ENCODE measurements at places on chromosomes 4 and X.

DNA sequence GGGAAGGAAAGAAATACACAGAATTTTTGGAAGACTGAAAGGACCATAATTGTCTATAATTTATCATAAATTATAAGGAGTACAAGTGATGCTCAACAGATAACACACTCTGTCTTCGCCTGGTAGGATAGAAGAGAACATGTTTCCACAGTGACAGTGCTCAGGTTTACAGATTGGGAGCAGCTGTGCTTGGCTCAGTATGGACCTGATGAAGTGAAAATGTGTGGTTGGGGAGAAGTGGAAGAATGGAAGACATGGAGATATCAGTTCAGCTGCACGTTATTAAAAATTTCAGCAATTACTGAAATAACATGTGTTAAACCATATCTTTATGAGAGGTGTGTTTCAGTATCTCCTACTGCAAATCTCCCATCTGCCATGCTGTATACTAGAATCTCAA, 90.6 kb downstream of the TLL1 start:
- DNase-seq, result no peak

GRCh38 chr4:64174247-64174882, 234.9 kb downstream of the TECRL start:
- no peak for DNase-seq

DNA sequence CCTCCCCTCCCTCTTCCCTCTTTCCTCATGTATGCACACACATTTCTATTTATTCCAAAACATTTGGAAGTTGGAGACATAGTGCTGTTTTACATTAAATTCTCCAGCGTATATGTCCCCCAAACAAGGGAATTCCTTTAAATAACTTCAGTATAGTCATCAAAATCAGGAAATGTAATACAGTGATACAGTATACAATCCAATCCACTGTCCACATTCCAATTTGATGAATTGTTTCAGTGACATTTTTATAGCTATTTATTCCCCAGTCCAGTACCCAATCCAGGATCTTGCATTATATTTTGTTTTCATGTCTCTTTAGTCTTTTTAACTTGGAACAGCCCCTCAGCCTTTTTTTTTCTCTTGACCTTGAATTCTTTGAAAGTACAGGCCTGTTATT, 233.0 kb downstream of the DKK2 start:
- DNase-seq, result no peak

DNA sequence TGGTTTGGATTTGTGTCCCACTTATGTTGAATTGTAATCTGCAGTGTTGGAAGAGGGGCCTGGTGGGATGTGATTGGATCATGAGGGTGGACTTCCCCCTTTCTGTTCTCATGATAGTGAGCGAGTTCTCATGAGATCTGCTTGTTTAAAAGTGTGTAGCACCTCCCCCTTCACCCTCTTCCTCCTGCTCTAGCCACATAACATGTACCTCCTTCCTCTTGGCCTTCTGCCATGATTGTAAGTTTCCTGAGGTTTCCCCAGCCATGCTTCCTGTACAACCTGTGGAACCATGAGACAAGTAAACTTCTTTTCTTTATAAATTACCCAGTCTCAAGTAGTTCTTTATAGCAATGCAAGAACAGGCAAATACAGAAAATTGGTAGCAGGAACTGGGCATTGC, 138.7 kb downstream of the INPP4B start:
- DNase-seq, result no peak

GRCh38 chr4:66544281-66544680, 874.0 kb upstream of the EPHA5 start:
- no peak for DNase-seq

DNA sequence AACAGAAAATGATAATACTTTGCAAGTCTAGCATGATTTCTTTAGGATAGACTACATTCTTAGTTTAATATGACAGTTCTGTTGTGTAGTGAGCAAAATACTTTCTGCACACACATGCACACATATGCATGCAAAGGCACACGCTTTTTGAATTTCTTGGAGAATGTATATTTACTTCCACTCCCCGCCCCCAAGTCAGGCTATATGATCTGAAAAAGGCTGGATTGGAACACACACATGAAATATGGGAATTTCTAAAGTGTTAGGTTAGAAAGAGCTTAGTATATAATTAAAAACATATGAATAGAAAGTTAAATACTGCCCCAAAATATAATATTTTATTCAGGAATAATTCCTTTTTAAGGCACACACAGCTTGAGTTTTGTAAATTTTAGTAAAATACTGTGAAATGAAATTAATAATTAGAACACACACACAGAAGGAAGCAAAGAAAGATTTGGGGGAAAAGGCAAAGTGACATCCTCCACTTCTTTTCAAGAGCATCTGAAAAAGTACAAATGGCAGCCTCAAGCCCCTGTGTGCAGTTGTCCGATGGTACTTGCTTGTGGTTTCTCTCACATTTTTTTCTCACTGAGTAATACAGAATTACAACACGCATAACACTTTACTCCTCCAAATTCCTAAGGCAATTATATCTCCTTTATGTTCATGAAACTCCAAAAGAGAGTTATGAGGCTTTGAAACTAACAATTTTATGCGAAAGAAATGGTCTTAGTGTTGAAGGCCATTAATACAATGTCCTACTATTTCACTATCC, 228.9 kb upstream of the ETNPPL start:
- DNase-seq, result no peak

Measured in NCI-H1417 treated with DMSO at 0.1 percent for 48 hours (cell line).